ENCODE measurements at places on chromosomes 11 and 22.
A peak's percentile ranks its signal among the peaks of the same experiment; 100 is the strongest.

- DNase-seq, result no peak
Observed at GRCh38 chr22:50219800-50220602, 19.2 kb downstream of the SELENOO start.

- DNase-seq, result peak; percentile 59
Observed at GRCh38 chr22:37316875-37317371, 34.6 kb downstream of the CYTH4 start.

DNA sequence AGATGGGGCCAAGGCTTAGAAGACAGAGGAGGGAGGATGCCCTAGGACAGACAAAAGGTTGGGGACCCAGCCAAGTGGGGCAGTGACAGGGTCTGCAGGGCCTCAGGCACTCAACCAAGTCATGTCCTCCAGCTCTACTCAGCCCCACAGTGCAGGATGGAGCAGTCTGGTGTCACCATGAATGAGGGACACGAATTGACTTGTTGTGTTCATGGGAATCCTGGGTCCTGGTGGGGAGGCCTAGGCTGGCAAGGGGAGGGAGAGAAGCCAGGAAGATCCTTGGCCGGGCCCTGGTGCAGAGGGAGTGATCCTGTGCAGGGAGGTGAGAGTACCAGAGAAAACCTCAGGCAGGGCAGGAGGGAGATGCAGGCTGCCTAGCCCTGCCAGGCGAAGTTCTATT, 12.0 kb downstream of the P2RY6 start:
- DNase-seq, result no peak

DNA sequence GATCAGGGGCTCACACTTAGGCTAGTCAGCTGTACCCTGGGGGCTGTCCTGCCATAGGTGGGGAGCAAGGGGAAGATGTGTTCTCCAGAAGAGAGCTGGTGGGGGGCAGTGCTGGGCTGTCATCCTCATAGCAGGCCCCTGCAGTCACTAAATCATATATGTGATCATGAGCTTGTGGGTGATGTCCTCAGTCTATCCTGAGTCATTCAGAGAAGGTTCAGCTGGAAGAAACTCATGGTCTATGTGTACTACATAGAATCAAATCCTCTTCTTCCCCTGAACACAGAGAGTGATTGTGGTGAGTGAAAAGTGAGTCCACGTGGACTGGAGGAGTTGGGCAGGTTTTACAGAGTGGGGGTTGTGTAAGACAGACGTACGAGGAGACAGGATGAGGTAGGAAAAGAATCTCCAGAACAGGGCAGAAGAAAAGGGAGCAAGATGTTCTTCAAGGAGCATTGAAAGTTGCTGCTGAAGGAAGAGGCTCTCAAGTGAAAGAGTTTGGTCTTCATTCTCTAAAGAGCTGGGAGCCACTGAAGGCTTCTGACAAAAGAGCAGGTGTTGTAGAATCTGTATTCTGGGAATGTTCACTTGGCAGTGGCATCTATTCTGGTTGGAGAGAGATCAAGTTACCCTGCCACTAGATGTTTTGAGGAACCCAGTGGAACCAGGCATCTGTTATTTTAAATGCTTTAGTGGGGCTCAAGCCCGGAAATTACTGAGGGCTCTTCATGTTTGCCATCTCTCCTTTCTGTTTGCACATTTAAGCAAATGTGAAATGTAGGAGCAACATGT, 68.9 kb downstream of the C22orf31 start:
- DNase-seq, result no peak

GRCh38 chr11:128399251-128400121, 187.9 kb downstream of the ETS1 start:
- no peak for DNase-seq

DNA sequence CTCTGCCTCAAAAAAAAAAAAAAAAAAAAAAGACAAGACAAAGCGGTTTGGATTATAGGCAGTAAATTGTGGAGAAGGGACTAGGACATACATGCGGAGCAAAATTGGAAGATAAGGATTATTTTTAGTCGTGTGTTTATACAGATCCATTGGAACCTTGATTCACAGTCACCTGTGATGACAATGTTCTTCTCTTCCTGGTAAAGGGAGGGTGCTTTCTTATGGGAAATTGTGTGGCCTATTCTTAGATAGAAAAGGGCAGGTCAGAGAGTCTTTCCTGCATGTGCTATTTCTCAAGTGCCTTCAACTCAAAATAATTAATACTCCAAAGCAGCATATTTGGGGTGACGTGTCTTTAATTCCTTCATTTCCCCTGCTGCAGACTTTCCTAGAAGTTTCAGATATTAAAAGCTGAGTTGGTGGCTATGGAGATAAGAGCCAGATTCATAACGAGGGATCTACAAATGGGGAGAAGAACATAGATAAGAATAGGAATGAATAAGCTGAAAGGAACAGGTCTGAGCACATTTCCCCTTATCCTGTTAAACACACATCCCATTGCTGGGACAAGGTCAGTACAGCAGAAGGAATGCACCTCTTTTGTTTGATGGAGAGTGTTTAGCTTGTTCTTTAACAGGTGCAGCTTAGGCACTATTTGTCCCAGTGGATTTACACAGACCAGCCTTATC, 22.5 kb downstream of the GSTT2B start:
- no peak for DNase-seq

DNA sequence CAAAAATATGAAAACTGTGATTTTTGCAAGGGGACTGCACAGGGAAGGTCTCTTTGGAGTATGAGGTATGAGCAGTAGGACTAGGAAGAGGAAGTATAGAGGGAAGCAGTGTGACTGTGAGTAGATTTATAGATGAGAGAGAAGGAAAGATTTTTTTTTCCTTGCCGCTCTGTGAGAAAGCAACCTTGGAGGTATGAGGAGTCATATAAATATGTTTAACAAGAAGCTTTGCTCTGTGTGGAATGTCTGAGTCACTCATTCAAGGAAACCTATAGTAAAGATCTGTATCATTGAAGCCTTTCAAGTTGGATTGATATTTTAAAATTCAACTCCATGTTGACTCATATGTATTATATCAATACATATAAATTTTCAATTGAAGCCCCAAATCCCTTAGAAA, 26.2 kb downstream of the DNHD1 start:
- DNase-seq, result no peak

DNA sequence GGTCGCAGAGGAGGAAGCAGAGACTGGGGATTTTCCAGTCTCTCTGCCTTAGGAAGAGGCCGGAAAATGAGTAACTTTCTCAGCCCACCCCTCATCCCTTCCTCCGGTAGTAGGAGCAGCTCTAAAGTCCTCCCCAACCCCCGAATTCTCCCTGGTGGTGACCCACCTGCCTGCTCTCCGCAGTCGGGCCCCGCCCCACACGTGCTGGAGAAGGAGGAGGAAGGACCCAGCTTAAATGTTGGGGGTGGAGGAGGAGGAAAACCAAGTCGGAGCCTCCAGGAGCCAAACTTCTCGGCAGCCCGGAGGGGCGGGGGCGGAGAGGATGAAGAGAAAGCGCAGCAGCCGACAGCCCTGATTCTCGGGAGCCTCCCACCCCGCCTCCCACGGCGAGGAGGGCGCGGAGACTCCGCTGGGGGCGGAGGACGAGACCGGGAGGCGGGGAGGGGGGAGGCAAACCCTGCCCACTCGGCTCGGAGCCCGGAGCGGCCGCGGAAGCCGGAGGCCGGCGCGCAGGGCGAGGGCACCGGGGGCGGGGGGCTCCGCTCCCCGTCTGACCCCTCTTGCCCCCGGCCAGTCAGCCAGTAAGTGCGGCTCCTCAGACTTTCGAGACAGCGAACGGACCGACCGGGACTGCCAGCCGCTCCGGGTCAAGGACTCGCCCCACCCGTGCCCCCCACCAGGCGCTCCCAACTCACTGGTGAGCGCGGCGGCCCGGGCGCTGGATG, at the start of gene TPBGL:
TPBGL (plus strand) TSS at position 464 of the 725 bp plus-strand sequence. CDS start 276 bp downstream, outside the sequence.
- DNase-seq, result no peak

- DNase-seq, result no peak
Observed at GRCh38 chr11:64544616-64545296, 46.3 kb upstream of the SLC22A12 start.

DNA sequence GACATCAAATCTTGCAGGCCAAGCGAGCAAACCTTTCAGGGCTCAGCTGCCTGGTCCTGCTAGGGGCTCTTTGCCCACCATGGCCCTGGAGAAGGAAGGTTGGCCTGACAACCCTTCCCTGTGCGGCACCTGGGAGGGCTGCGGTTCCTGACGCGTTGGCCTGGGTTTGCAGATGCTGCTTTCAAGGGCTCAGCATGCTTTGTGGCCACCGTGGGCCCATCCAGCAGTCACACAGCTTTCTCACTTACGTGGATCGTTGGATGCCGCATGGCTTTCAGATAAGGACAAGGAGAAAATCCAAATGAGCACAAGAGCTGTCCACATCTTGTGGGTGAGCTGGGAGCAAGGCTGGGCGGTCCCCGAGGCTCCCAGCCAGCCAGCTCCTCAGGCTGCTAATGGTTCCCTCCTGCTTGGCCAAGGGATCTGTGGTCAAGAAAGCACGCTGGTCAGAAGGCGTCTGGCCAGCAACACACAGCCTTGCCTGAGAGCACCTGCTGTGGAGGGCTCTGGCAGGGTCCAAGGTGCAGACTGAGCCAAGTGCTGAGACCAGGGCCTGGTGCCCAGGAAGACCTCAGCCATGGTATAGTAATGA, 8.2 kb downstream of the C11orf24 start:
- no peak for DNase-seq

DNA sequence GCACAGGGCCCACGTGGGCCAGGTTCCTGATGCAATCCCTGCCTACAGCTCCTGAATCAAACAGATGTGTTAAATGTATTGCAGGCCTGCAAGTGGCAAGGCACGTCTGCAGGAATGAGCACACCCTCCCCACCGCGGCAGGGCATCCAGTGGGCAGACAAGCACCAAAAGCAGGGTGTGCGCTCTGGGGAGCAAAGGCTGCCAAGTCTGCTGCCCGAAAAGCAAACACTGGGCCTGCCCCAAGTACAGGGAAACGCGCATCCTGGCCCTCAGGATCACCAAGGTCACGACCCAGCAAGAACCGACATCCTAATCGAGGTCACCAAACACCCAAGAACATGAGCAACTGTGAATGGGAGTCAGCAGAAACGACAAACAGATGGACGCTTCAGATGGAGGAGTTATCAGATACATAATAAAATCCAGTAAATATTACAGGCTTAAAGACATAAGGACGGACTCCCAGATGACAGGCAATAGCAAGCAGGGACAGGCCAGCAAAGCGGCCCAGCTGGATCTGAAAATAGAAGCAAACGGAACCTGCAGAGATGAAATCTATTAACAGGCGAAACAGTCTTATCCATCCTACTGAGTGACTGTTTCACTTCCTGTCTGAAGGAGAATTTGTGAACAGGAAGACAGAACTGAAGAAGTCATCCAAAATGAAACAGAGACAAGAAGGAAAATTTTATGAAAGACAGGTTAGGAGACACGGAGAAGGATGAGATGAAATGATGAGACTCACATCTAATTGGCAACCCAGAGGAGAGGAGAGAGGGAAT, 26.7 kb downstream of the CARS1 start:
- DNase-seq, result no peak

- DNase-seq, result no peak
Observed at GRCh38 chr22:48099671-48100070, 1337.2 kb downstream of the TBC1D22A start.

DNA sequence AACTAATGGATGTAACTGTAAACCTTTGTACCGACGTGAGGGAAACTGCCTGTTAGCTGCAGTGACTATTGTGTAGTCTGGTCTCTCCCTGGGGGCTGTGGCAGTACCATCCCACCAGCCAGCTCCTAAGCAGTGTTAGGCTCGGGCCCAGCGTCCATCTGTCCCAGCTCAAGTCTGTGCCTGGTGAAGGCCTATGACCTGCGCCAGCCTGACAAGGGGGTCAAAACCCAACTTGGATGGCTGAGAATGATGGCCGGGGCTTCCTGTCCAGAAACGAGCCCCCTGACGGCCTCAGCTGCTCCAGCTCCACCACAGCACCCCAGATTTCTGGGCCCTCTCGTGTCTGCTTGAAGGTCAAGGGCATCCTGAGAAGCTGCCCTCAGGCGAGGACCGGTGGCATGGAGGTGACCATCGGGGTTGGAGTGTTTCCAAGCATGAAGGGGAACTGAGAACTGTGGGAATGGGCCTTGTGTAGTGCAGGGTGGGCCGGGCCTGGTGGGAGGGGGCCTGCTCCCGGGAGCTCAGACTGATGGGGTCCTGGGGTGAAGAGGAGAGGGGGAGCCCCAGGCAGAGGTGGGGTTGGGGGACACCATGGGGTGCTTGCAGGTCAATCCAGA, 14.3 kb upstream of the SPI1 start:
- DNase-seq, result no peak

DNA sequence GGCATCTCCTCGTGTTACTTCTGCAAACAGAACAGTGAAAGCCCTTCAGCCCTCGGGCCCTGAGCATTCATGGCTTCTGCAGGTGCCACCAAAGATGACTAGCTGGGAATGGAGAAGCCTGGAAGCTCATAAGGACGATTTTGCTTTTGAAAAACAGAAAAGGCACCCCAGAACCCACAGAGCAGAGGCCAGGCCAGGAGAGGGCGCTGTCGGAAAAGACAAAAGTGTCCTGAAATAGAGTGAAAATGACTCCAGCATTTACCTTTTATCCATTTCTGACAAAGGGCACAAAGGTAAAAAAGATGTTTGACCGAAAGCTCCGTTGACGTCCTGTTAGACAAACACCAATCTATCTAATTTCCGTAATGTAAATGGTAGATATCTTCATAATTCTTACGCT, 37.6 kb downstream of the ZNF195 start:
- DNase-seq, result no peak

- no peak for DNase-seq
Observed at GRCh38 chr11:46049325-46049897, 71.8 kb downstream of the PHF21A start.

DNA sequence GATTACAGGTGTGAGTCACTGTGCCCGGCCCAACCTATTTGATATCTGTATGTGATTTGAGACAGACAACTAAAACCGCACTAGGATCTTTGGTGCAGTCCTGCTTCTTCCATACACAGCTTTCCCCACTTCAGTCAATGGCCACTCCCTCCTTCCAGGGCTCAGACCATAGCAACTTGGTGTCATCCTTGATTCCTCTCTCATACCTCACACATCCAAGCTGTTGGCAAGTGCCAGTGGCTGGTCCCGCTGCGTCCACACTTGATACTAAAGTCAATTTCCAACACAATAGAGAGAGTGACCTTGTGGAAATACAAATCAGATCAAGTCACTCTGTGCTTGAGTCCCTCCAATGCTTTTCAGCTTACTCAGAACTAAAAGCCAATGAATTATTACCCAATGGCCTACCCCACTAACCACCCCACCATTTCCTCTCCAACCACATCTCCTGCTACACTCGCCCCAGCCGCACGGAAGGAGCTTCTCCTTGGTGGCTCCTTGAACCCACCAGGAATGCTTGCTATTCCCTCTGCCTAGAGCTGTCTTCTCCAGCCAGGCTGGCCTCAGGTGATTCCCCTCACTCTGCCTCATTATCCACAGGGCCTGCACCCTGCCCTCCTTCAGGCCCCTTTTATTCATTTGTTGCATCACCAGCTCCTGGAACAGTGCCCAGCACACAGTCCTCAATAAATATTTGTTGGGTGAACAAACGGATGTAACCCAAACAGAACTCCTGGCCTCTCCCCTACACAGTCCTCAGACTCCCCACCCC, 12.9 kb downstream of the ABTB2 start:
- DNase-seq, result no peak
